ENCODE measurements at places on chromosomes 4 and X.

DNA sequence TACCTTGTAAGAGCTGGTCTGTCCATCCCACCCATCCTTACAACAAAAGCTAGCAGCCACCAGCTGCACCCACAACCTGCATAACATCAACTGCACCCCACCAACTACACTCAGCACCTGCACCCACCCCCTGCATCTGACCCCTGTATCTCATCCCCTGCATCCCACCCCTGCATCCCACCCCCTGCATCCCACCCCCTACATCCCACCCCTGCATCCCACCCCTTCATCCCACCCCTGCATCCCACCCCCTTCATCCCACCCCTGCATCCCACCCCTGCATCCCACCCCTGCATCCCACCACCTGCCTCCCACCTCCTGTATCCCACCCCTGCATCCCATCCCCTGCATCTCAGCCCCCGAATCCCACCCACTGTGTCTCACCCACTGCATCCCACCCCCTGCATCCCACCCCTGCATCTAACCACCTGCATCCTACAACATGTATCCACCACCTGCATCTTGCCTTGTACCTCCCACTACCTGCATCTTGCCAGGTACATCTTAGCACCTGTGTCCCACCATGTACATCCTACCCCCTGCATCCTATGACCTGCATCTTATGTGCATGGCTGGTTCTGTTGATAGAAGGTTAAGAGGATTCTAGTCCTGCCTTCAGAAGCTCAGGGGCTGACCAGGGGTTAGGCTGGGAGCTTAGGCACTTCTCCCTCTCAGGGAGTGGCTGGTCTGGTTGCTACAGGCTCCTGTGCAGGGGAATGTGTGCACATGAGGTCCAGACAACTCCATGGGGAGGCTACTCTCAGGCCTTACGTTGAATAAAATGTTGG, 9.4 kb downstream of the TMEM271 start:
- no peak for DNase-seq

- no peak for DNase-seq
Observed at GRCh38 chr4:20393486-20394100, 141.9 kb downstream of the SLIT2 start.

GRCh38 chrX:79259073-79259689, 108.0 kb downstream of the ITM2A start:
- DNase-seq = no peak

DNA sequence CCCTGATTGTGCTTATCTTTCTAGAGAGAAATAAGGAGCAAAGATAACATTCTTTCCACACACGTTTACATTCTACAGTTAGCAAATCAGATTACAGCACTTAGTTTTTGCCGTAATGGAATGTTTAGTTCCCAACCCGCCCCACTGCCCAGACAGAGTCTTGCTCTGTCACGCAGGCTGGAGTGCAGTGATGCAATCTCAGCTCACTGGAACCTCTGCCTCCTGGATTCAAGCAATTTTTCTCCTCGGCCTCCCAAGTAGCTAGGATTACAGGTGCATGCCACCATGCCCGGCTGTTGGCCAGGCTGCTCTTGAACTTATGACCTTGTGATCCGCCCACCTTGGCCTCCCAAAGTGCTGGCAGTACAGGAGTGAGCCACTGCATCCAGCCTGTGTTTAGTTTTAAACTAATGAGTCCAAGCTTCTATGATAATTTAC, 8.4 kb upstream of the PRPS1 start:
- no peak for DNase-seq

GRCh38 chr4:84892950-84893349, 73.5 kb downstream of the WDFY3 start:
- DNase-seq = no peak

DNA sequence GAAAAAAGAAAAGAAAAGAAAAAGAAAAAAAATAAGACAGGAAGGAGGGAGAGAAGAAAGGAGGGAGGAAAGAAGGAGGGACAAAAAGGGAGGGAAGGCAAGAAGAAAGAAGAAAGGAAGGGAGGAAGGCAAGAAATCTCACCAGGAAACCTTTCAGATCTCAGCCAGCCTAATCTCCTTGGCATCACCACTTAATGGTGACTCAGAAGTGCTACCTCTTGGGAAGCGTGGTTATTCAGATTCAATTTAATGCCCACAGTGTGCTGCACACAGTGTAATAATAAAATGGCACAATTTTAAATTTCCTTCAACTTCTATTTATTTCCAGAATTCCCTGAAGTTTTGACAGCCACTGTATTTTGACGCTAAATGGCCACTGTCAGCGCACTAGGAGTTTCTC, 50.3 kb downstream of the DKK2 start:
- DNase-seq = no peak

DNA sequence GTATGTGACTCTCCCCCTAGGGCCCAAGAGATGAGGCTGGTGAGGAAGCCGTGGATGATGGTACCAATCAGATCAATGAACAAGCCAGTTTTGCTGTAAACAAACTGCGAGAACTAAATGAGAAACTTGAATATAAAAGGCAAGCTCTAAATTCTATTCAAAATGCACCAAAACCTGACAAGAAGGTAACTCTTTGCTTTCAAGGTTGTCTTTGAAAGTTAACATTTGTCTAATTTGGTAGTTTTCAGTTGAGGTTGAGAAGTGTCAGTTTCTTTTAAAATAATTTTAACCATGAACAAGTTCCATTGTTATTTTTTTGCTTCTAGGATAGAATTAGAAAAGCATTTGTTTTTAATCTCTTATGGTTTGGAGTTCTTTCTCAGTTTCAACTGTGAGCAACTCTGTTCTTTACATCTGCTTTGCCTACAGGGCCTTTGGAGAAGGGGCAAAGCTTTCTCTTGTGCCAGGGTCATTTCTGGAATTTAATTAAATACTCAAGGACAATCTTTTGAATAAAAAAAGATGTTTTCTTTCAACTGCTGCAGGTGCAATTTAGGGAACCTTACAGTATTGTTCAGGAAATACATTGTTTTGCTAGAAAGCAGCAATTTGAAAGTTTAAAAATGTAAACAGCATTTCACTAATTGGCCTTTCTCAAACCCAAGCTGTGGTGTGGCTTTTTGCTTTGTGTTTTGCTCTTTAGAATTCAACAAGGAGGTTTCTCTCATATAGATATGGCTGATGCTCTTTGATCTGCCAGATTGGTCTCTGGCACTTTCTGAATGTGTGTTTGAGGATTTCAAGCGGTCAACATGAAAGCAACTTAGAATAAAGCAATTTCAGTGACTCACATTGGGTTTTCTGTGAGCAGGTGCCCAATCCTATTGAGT, 62.9 kb downstream of the LRP2BP start:
- no peak for DNase-seq

GRCh38 chrX:47558436-47558835, 2.6 kb upstream of the ARAF start:
- no peak for DNase-seq

DNA sequence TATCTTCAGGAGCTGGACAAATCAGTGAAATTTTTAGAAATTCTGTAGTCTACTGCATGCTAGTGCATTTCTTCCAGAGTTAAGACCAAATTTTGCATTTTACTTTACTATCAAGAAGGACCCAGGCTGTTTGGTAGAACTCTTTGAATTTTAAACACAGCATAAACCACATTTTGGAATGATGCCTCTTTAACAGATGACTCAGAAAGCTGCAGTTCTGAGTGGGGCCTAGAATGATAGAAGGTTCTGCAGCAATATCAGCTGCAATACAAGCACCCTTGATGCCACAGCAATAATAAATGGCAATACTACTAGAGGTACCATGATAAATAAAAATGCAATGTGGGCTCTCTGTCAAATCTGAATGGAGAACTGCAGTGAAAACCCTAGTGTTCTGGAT, 198.7 kb downstream of the TMA16 start:
- peak; percentile 52 for DNase-seq

DNA sequence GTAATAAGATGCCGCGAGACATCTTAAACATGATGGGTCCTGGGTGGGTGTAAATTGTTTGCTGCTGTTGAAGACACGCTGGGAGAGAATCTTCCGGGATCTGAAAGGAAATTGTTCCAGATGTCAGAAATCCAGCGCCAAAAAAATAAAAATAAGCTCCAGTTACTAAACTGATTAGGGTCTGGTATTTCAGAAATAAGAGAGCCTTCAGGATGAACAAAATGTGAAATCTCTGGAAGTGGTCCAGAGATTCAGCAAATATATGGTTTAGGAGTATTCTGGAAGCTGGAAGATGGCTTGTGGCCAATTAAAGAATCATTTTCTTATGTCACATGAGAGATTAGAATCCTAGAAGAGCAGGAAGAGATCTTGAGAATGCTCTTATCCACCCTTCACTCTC, 75.8 kb upstream of the NHS start:
- DNase-seq = no peak

- DNase-seq = no peak
Observed at GRCh38 chr4:39125600-39125985, 56.7 kb upstream of the WDR19 start.

DNA sequence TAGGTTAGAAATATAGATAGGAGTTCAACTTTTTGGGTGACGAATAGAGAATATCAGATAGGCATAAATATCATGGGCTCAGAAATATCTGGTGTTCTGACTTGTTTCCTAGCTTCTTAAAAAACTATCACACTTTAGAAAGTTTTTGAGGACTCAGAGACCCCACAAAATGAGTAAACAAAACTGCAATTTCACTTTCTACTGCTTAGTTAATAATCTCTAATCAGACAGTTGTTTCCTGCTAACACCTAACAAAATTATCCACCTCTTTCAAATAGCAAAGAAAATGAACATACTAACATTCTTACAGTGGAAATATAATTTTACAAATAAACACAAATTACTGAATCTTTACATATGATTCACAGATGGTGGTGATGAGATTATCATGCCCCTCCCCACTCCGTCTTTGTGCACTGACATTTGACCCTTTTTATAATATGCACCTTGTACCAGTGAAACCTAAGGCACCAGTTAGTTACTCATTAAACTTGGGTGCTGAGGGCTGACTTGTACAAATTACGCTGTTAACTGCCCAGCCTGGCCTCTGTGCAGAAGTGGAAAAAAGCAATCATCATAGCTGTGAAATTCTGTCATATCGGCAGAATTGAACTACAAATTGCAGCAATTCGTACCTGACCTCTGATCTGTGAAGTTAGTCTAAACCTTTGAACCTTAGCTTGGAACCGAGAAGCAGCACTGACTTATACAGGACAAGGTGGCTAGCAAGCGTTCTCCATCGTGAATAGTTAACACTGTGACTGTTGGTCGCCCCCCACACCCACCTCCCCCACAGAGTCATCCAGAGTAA, 138.7 kb downstream of the CHRNA9 start:
- DNase-seq = no peak

GRCh38 chrX:145502670-145503069, 255.4 kb downstream of the SPANXN1 start:
- no peak for DNase-seq

- no peak for DNase-seq
Observed at GRCh38 chrX:13195340-13195739, 124.5 kb downstream of the ATXN3L start.

DNA sequence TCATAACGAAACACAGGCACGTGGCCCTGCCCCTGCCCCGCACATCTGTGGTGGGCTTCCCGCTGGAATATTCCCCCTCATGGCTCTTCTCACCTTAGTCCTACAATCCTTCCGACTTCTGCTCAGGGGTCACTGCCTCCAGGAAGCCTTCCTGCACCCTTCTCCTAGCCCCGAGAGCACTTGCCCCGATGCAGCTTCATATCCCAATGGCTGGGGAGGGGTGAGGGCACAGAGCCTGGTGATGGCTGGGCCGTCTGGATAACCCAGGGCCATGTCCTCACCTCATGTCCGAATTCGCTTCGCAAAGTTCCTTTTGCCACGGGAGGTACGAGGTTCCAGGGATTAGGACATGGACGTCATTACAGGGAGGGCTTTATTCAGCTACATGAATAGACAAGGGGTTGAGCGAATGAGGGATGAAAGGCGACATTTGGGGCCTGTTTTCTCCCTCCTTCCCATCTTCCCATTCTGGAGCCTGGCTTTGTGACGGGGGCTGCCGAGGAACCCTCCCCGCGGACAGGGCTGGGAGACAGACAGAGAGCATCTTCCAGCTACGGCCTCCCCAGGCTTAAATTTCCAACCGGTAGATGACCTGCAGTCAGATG, 35.5 kb upstream of the HMX1 start:
- no peak for DNase-seq

DNA sequence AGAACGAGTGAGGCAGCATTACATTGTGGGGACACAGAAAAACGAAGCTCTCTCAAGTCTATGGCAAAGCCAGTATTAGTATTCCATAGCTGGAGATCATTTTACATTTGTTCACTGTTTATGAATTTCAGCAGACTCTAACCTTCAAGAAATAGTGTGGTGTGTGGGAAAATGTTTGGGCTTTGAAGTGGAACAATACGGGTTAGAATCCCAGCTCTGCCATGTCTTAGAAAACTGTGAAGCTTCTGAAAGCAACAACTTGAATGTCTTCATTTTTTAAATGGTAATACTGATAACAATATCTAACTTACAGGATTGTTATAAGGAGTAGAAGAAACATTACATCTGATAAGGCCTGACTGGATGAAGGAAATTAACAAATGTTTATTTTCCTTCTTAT, 217.7 kb downstream of the NR3C2 start:
- no peak for DNase-seq

- no peak for DNase-seq
Observed at GRCh38 chr4:8608714-8609391, 16.3 kb downstream of the CPZ start.

DNA sequence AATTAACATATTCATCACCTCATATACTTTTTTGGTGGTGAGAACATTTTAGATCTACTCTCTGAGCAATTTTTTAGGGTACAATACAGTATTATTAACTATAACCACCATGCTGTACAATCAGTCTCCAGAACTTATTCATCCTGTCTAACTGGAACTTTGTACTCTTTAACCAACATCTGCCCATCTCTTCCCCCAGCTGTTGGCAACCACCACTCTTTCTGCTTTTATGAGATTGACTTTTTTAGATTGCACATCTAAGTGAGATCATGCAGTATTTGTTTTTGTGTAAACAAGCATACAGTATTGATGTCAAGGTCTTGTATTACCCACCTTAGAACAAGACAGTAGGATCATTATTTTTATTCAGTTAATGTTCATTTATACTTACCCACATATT, 516.8 kb downstream of the RPA4 start:
- DNase-seq = no peak

DNA sequence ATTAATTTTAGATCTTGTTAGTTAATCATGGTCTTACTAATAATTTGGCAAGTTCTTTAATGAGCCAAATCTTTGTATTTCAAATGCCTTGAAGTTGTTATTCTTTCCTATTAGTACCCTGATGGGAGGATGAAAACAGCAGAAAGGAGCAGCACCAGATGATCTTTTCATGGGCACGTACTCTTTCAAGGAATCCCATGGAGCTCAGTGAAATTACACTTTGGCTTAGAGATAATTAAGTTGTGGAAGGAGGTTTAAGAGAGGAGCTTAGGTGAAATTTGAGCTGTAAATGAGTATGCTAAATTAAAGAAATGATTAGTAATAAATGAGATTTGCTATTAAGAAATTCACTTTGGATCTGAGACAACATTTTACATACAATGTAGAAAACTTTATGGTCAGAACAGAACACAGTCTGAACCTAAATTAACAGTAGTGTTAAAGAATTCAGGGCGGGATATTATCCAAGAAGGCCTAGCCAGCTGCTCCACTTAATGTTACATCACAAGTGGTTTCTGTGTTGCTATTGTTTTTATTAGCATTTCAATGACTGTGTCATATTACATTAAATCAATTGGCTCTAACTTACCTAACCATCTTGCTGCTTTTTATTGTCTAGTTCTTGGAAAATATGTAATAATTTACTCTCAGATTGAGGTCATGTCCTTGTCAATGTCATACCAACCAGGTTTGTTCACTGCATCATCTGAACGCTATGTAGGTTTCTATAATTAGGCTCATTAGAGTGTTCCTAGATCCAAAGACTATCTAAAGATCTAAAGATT, 3.9 kb downstream of the MTHFD2L start:
- DNase-seq = peak; percentile 21

Measured in HFFc6 (cell line).